Stimulated activated CD4-positive, alpha-beta T cell treated with anti-CD3 and anti-CD28 coated beads, Interleukin-1b, Interleukin-23, amount 100 ng/mL, for 1 hour (primary cell): ENCODE measurements at places on chromosomes 13 and 19.

GRCh38 chr13:44307255-44307654 is 66.4 kb upstream of the SERP2 start:
- no peak for DNase-seq

DNA sequence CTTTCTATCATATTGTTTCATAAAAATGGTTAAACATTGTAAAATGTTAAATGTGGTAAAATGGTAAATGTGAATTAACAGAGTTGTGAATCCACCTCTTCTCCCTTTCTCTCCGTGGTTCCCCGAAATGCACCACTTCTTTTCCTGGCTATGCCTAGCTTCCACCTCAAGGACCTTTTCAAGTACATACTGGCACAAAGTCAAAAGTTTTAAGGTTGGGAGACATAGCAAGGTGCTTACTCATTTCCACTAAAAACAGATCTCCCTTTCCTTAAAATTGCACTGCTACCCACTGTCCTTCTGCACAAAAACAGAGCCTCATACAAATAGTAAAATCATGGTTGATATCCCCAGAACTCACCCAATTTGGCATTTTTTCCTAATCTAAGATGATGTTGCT is 558.2 kb downstream of the SLITRK6 start:
- no peak for DNase-seq

DNA sequence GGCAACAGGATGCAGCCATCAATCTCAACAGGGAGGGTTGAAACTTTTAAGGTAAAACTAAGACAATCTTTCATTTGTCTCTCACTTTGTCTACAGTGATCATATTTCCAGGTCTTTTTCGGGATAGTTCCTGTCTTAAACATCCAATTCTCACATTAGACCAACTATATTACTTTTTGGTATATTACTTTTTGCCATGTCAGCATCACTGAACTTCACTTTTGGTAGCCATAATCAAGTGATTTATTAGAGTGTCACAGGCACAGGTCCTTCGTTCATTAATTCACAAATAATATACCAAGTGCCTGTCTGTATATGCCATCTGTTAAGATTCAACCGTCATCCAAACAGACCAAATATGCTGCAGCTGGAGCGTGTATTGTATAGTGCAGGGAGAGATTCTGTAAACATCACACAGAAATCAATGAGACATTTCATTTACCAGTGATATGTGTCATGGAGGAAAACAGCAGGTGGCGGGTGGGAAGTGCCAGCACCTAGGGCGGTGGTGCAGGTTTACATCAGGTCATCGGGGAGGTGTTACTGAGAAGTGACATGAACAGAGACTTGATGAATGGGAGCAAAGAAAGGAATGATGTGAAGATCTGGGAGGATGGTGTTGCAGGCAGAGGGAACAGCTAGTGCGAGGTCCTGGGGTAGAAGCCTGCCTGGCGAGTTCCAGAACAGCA is 24.9 kb downstream of the ARHGEF7 start:
- no peak for DNase-seq

GRCh38 chr13:106513025-106513983 is 22.2 kb downstream of the EFNB2 start:
- no peak for DNase-seq

DNA sequence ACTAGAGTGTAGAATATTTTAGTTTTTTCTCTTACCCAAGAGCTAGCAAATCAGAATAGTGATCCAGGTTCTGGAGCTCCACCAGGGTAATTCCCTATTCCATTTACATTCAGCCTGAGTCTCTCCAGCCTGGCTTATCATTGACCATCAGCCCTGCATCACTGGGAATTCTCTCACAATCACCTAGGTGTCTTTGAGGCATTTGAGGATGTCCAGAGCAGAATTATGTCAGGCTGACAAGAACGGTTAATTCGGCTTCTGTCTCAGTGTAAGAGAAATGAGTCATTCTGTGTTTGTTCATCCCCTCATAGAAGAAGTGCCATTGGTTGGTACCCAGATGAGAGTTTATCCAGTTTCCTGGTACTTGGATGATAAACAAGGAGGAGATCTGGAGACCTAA is 180.5 kb downstream of the ZNF737 start:
- DNase-seq = no peak

- DNase-seq = no peak
Measured at GRCh38 chr13:100476963-100477362, 111.6 kb downstream of the GGACT start.

- DNase-seq = no peak
Measured at GRCh38 chr19:51724543-51724942, 752 bp upstream of the HAS1 start.

GRCh38 chr19:49951806-49952478 is 9.0 kb downstream of the SIGLEC11 start:
- DNase-seq = no peak

DNA sequence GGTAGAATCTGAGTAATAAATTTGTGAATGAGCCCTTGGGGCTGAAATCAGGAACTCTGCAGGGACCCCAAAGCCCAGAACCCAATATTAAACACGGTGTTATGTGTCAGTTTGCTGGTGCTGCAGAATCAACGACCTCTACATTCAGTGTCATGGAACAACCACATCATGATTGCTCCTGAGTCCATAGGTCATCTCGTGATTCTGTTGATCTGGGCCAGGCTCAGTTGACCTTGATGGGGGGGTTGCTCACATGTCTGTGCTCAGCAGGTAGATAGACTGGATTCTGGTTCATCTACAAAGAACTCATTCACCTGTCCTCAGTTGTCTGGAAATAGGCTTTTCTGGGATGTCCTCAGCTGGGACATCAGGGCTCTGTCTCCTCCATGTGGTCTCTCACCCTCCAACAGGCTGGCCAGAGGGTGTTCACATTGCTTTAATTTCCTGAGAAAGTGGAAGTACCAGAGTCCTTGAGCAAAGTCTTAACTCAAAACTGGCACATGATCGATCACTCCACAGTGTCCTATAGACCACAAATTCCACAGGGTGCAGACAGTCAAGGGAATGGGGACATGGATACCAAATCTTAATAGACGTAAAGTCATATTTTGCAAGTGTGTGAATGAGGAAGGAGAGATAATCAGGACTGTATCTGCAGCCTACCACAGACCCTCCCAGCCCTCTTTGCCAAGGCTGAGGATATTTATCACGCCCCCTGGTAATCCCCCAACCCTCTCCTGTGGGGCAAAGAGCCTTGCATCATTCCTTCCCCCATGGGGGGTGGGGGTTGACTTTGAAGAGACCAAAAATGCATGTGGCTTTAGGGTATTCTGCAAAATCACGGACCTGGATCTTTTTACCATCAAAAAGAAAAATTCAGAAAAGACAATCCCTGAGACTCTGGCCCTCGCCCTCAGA is 39.3 kb upstream of the IGFL1 start:
- DNase-seq = no peak

GRCh38 chr13:94128430-94128829 is 351.1 kb downstream of the DCT start:
- no peak for DNase-seq

- DNase-seq = no peak
Measured at GRCh38 chr19:36377541-36378178, 1.3 kb downstream of the ZFP14 start.

DNA sequence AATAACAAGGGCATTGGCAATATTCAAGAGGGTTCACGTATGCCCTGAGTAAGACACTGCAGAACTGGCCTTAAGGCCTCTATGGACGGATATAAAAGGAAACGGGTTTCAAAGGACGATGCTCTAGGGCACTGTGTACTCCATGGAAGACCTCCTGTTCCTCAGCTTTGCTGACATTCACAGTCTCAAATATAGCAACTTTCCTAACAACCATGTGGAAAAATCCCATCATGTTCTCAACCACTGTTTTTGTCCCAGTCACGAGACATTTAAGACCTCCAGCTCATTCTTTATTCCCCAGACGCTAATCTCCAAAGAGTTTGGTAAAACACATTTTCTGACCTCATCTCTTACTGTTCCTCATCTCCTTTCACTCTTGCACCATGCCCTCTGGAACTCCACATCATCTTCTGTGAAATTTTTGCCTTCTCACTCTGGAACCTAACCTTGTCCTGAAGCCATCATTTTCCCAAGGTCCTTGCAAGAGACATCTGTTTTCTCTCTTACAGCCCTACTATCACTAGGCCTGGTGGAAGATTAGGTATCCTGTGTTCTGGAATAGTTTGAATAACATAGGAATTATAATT is 37.6 kb downstream of the SPRY2 start:
- no peak for DNase-seq

DNA sequence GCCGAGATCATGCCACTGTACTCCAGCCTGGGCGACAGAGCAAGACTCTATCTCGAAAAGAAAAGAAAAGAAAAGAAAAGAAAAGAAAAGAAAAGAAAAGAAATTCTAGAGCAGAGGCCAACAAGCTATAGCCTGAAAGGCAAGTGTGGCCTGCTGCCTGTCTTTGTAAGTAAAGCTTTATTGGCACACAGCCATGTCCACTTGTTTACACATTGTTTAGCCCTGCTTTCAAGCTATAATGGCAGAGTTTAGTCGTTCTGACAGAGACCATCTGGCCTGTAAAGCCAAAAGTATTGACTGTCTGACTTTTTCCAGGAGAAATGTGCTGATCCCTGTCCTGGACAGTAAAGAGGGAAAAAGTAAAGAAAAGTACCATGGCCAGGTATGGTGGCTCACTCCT is 18.3 kb downstream of the NWD1 start:
- no peak for DNase-seq

- no peak for DNase-seq
Measured at GRCh38 chr13:39159393-39159792, 121.1 kb downstream of the NHLRC3 start.

DNA sequence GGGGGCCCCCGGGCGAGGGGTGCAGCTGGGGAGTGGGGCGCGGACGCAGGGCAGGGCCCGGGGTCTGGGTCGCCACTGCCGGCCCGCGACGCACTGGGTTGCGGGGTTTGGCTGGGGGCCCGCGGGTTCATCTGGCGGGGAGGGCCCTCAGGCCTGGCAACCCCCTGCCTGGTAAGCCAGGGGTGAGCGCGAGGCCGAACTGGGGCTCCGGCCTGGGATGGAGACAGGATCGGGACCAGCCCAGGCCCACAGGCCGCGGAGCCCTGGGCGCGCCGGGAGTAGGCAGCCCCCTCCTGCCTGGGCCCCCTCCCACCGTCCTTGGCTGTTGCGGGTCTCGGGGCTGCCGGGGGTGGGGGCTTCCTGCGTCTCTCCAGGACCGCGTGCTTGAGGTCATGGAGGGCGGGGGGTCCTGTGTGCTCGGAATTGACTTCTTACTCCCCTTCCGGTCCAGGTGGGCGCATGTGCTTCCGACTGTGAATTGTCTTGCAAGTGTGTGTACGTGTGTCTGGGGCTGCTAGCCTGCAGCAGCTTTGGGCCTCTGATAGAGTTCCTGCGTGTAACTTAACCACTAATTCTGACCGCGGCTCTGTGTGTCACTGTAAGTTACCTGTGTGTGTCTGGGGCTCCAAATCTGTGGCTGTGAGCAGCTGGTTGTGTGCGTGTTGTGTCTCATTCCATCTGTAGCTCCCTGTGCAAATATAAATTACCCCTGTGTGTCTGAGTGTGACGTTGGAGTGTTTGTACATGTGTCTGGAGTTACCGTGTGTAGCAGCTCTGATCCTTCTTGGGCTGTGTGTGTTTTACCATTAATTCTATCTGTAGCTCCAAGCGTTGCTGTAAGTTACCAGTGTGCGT is 751 bp downstream of the GRAMD1A start:
- peak; percentile 25 for DNase-seq

GRCh38 chr19:52142001-52142595 is 2.4 kb upstream of the ZNF616 start:
- no peak for DNase-seq

DNA sequence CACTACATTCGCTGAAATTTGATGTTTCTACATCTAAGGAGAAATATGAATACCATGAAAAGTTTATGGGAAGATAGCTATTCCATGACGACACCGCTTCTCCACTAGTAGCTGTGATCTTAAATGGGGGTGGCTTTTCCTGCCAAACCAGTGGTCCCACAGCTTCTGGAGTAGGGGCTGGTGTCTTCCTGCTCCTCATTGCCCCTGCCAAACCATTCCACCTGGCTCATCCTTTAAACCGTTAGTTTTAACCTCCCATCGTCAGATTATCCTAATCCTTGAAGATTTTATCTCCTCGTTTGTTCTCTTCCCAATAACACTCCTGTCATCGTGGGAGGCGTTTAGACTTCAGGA is 568 bp upstream of the ZNF230 start:
- no peak for DNase-seq

- no peak for DNase-seq
Measured at GRCh38 chr19:49818649-49819370, 721 bp downstream of the MED25 start.

GRCh38 chr13:38952827-38953226 is 37.8 kb downstream of the STOML3 start:
- DNase-seq = no peak

- no peak for DNase-seq
Measured at GRCh38 chr13:101626925-101627555, 174.6 kb downstream of the ITGBL1 start.

GRCh38 chr13:37934339-37935191 is 65.0 kb upstream of the TRPC4 start:
- no peak for DNase-seq

DNA sequence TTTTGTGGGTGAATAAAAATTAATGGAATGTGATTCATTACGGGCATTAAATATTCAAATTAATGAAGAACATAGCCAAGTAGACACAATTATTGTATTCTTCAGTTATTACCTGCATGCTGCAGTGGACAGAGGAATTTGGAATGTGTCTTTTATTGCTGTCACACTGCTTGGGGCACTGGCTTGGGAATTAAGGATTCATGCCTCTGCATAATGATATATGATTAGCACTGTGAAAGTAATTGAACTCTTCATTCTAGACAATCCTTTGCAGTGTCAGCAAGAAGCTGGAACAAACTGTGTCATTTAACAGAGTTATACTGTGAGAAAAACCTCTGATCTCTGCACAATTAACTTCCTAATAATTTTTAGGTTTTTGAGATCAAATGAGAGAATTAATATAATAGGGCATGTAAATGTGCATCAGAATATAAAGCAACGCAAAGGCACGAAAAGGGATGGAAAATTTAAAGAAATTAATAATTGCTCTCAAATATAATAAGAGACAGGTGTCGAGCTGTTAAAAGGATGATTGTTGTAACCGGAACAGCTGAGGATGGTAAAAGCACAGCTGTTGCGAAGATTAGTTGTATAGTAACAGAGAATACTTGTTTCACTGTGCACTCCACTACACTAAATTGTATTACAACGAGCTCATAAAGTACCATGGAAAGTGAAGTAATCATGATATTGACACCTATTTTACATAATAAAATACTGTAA is 235.1 kb upstream of the MIR17HG start:
- DNase-seq = no peak

GRCh38 chr13:67509018-67509417 is 278.9 kb upstream of the PCDH9 start:
- DNase-seq = no peak

DNA sequence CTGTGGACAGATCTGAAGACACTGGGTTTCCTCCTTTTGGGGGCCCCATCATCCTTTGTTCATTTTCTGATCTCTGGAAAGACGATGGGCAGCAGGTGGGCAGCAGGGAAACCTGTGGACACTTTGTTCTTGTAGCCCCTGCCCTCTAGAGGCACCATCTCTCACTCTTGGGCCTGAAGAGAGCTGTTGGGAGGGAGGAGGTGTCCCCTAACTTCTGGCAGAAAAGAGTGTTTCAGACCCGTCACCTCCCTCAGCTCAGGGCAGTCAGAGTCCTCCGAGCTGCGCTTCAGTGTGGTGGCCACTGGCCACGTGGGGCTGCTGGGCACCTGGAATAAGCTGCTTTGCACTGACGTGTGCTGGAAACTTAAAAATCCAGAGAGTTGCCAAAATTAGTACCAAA is 26.9 kb upstream of the RNF17 start:
- DNase-seq = no peak
